ENCODE measurements at places on chromosomes 3 and 15. TPM values are rescaled to one million over a fixed set of nuclear protein-coding genes. Genes with fewer than 3 reads are reported as not detected.

DNA sequence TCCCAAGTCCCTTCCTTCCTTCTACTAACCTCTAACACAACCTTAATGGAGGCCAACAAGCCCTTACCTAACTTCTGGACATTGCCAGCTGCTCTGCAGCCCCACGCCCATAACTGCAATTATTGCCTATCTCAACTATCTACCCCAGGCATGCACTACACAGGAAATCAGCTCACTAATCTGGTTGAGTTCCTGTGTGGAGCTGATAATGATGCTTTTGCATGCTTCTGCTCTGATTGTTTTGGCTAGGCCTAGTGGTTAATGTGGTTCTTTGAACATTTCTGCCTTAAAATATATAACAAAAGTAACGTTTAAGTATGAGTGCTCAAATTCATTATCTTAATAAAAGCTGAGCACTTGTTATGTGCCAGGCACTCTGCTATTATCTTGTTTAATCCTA lies 463.9 kb downstream of the MFSD1 start:
- peaks cover 22% of the 10 kb centered on the region for H3K27me3 ChIP-seq
- no peak overlapping the region for H3K27ac ChIP-seq
- no peak overlapping the region for H3K4me3 ChIP-seq
- no peaks in the 10 kb centered on the region for H3K36me3 ChIP-seq
- H3K4me1 ChIP-seq = no peaks in the 10 kb centered on the region
- DNase-seq = no peak

GRCh38 chr3:98274914-98275313 lies 7.4 kb upstream of the OR5H2 start:
- no peaks in the 10 kb centered on the region for H3K4me1 ChIP-seq
- H3K27me3 ChIP-seq = no peaks in the 10 kb centered on the region
- H3K4me3 ChIP-seq = no peak overlapping the region
- H3K36me3 ChIP-seq = no peaks in the 10 kb centered on the region
- no peak overlapping the region for H3K27ac ChIP-seq

DNA sequence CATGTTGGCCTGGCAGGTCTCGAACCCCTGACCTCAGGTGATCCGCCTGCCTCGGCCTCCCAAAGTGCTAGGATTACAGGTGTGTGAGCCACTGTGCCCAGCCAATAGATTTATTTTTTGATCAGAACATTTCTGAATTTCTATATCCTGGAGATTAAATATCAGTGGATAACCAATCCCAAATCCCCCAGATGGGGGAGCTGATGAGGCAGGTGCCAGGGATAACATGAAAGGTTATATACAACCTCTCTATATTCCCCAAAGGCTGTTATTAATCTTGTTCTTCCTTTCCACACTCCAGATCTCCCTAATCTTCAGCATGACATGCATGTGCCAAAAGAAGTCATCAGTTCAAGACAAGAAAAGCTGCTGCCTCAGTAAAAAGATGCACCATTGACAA lies 112.3 kb downstream of the WDR76 start:
- H3K36me3 ChIP-seq = no peaks in the 10 kb centered on the region
- H3K27me3 ChIP-seq = no peaks in the 10 kb centered on the region
- peaks cover 3% of the 10 kb centered on the region for H3K4me1 ChIP-seq
- no peak for DNase-seq

- H3K27me3 ChIP-seq = no peaks in the 10 kb centered on the region
- no peaks in the 10 kb centered on the region for H3K36me3 ChIP-seq
- no peak overlapping the region for H3K4me3 ChIP-seq
- DNase-seq = no peak
- H3K27ac ChIP-seq = no peak overlapping the region
Measured at GRCh38 chr3:177465257-177465642, 268.0 kb upstream of the TBL1XR1 start.

DNA sequence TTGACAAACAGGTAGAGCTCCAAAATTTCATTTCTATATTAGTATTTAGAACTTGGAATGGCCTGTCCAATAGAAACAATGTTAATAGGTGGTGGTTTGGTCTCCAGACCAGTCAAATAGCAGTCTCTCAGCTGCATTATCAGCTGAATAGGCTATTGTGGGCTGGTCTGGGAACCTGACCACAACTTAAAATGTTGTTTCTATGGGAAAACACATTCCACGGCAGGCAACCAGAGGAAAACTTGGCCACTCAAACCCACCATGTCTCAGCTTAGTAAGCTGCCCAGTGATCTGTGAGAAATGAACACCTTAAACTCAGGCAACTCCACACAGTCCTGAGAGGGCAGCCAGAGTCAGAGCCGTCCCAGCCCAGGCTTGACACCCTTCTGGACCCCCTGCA lies 20.4 kb downstream of the FBN1 start:
- H3K36me3 ChIP-seq = no peaks in the 10 kb centered on the region
- H3K27ac ChIP-seq = no peak overlapping the region
- H3K4me3 ChIP-seq = no peak overlapping the region

The PATL2 gene
- not detected for total RNA-seq

The HTR3E gene
- total RNA-seq = not detected

The DIPK2A gene
- total RNA-seq = 35.4 TPM

The ITPR1 gene
- total RNA-seq = 11.2 TPM

The GPR62 gene
- 0.12 TPM for total RNA-seq

The MESP1 gene
- 0.50 TPM for total RNA-seq

The ADAMTS7 gene
- 127 TPM for total RNA-seq
